ENCODE measurements at places on chromosomes 11 and 22.

- DNase-seq, result no peak
Measured at GRCh38 chr22:23182309-23183060, 2.2 kb downstream of the BCR start.

- DNase-seq, result no peak
Measured at GRCh38 chr22:28375761-28376534, 303.7 kb downstream of the TTC28 start.

GRCh38 chr11:119829402-119829801 lies 100.4 kb upstream of the NECTIN1 start:
- DNase-seq, result no peak

- DNase-seq, result no peak
Measured at GRCh38 chr22:33851240-33851639, 69.0 kb downstream of the LARGE1 start.

GRCh38 chr11:35893796-35894475 lies 49.9 kb upstream of the LDLRAD3 start:
- no peak for DNase-seq

GRCh38 chr11:119932828-119933562 lies 204.0 kb upstream of the NECTIN1 start:
- no peak for DNase-seq

DNA sequence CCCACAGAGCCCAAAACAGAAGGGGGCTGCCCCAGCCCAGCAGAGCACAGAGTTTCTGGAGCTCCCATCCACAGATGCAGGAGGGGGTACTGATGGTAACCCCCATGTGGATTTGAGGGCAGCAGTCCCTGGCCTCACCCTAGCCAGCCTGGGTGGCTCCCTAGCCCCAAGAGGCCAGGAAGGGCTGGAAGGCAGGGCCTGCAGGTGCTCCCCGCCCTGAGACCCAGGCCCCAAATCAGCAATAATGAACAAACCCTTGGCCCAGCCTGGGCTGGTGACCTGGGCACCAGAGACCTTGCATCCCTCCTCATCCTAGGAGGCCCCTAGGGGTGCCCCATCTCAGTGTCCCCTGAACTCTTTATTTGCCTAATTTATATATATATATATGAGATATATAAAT lies 61.6 kb downstream of the MORC2 start:
- DNase-seq, result no peak

DNA sequence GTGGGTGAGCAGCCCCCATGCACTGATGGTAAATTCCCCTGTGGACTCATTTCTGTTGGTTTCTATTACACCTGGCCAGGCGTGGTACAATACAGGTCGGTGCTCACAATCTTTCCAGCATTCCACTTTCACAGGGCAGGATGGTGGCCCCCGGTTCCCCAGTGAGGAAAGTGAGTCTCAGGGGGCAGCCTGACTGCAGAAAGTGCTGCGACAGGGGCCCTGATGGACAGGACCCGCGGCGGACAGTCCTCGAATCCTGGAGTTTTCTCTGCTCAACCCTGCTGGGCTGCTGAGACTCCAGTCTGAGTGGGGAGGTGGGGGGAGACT lies 3.1 kb upstream of the PGGHG start:
- no peak for DNase-seq

DNA sequence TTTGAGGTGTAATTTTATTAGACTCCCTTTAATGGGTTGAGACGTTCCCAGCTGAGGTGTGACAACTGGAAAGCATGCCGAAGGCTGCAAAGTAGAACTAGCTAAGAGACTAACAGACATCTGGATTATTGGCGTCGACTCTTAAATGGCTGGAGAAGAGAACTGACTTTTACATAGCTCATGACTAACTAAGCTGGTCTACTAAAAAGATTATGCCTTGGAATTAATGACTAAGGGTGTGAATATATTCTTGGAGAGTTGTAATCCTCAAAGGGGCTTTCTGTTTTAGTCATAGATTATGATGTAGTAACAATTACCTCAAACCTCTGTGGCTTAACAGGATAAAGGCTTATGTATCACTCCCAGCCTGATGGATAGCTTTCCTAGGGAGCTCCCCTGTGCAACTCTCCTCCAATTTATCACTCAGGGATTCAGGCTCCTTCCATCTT lies 39.5 kb upstream of the SLC5A12 start:
- DNase-seq, result no peak

DNA sequence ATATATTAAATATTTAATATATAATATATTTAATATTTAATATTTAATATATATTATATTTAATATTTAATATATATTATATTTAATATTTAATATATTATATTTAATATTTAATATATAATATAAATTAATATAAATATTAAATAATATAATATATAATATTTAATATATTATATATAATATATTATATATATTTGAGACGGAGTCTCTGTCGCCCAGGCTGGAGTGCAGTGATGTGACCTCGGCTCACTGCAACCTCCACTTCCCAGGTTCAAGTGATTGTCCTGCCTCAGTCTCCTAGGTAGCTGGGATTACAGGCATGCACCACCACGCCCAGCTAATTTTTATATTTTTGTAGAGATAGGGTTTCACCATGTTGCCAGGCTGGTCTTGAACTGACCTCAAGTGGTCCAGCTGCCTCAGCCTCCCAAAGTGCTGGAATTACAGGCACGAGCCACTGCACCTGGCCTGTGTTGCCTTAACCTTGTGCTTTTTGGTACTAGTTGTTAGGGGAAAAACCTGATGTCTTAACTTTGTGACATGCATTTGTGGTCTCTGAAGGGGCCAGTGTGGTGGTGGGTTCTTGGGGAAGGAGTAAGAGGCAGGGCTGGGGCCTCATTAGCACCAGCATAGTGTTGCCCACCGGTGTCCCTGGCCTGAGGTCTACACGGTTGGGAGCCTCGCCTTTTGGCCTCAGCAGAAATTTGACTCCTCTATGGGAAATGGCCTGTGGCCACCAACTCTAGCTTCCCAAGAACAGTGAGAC lies 16.6 kb downstream of the SEC14L3 start:
- no peak for DNase-seq

GRCh38 chr11:105204636-105205035 lies 65.1 kb upstream of the CARD18 start:
- no peak for DNase-seq

DNA sequence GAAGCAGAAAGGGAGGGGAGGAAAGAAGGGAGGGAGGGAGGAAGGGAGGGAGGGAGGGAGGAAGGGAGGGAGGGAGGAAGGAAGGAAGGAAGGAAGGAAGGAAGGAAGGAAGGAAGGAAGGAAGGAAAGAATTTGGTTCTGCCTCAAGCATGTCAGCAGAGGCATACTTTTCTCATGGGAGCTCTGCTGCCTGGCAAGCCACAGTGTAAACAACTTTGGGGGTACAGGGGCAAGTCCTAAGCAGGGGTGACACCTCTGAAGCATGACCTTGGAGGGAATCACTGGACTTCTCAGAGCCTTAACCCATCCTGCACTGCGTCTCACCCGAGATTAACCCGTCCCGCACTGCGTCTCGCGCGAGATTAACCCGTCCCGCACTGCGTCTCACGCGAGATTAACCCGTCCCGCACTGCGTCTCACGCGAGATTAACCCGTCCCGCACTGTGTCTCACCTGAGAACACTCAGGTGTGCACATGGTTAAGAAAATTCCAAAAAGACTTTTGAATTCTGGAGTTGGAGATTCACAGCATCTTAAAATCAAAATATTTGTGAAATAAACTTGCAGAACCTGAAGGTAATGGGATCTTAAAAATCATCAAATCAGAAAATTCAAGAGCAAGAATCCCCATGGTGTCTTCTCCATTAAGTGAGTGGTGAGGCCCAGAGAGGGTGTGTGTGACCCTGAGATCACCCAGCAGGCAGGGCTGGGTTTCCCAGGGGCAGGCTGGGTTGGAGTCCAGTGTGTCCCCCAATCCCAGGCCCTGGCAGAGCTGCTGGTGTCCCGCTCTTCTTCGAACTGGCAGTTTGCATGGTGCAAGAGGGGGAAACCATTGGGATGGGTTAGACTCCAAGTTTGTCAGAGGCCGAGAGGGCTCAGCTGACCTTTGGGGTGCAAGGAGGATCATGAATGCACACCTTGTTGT lies 190.4 kb downstream of the MN1 start:
- DNase-seq, result no peak

GRCh38 chr11:113626736-113627135 lies 79.4 kb downstream of the TMPRSS5 start:
- DNase-seq, result no peak

DNA sequence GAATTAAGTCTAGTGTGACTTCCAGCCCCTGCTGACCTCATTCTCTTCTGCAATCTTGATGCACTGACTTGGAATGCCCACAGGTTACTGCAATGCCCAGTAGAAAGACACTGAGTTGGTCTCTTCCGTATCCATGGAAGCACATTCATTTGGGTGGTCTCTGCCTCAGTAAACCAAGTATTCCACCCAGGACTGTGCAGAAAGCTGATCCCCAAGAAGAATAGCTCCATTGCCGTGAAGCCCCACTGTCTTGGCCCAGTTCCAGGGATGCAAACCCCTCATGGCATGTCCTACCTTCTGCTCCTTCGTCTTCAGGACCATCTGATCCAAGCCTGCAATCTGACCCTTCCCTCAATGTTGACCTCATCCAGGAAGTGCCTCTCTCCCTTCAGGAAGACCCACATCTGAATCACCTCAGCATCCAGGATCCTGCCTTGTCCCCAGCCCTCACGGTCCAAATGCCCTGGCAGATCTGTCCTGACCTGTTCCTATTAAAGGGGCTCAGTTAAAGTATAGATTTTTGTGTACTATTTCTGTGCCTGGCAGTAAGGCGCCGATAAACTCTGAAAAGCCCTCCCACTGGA lies 425.8 kb downstream of the SOX6 start:
- no peak for DNase-seq

DNA sequence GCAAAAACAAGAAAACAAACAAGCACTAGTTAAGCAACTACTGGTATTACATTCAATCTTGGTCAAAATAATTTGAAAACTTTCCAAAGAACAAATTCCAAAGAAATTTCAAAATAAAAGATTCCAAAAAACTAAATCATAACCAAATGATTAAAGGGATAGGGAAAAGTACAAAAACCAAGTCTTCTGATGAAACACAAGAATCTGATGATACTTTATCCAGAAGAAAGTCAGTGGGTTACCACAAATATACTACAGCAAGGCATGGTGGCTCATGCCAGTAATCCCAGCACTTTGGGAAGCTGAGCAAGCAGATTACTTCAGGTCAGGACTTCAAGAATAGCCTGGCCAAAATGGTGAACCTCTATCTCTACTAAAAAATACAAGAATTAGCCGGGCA lies 59.1 kb downstream of the NUP98 start:
- no peak for DNase-seq

- DNase-seq, result no peak
Measured at GRCh38 chr22:36563444-36563843, 34.5 kb upstream of the EIF3D start.

DNA sequence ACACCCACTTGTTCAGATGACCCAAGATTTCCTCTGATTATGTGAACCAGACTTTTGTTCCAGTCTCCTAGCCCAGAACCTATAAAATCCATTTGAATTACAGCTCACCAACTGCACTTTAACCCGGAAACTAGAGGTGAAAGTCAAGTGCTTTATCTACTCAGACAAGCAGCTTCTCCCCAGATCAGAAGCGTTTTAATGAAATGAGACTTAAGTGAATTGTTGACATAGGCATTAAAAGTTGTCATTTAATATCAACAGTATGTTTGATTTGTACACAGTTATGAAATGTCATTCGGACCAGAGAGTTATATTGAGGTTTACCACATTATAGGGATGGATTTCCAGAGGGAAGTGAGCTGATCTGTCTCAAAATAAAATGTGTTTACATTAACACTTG lies 52.0 kb downstream of the CADM1 start:
- DNase-seq, result no peak

DNA sequence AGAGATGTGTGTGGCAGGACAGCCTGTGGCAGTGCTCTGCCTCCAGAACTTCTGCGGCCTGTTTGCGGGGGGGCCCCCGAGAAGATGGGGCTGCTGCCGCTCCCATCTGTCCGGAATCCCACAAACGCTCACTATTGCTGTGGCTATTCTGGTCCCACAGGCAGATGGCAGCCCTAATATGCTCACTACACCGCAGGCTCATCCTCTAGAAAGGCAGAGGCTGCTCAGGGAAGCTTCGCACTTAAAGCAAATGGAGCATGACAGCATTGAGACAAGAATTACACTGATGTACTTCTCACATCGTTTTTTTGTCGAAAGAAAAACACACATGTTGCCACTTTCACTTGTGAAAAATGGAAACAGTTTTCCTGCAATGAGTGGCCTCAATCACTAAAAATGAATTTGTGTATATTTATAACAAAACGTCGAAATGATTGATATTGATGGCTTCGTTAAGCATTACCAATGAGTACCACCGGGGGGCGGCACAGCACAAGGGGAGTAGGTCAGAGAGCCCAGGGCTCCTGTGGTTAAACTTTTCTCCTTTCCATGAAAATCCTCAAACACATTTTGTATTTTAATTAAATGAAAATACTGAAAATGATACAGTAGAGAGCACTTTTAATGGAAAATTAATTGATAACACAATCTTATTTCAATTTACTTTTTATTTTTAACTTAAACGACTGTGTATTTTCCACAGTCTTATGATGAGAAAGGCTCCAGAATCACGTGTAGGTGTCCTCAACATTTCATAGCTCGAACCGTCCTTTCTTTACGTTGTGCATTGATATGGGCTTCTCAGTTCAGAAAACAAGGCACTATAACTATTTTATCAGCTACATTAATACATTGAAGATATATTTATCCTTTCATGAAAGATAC lies 69.1 kb downstream of the CTTN start:
- no peak for DNase-seq

- no peak for DNase-seq
Measured at GRCh38 chr22:17943533-17944249, 80.7 kb downstream of the MICAL3 start.

DNA sequence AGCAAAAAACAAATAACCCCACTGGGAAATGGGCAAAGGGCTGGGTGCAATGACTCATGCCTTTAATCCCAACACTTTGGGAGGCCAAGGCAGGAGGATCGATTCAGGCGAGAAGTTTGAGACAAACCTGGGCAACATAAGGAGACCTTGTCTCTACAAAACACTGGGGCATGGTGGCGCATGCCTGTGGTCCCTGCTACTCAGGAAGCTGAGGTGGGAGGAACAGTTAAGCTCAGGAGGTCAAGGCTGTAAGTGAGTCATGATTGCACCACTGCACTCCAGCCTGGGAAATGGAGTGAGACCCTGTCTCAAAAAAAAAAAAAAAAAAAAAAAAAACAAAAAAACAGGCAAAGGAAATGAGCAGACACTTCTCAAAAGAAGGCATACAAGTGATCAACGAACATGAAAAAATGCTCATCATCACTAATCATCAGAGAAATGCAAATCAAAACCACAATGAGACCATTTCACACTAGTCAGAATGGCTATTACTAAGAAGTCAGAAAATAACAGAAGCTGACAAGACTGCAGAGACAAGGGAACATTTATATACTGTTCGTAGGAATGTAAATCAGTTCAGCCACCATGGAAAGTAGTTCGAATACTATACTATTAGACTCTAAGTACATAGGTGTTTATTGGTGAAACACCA lies 48.2 kb upstream of the SMCO4 start:
- no peak for DNase-seq

DNA sequence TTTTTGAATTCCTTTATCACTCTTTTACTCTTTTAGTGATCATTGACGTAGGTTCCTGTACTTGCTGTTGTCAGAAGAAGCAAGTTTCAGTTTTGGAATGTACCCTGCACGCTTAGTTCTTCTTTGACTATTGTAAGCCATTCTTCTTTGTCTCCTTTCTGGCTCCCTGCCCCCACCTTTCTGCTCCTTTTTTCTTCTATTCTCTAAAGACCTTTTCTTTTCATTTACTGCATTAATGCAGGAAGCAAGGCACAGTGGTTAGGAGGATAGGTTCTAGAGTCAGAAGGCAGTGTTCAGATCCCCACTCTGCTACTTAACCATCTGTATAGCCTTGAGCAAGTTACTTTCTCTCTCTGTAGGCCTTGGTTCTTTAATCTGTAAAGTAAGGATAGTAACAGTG lies 33.7 kb upstream of the RAG2 start:
- DNase-seq, result no peak

All from DMS 273 treated with DMSO at 0.1 percent for 48 hours (cell line).